ENCODE measurements at places on chromosomes 16 and 17. TPM values are rescaled to one million over a fixed set of nuclear protein-coding genes. Genes with fewer than 3 reads are reported as not detected.
A peak's percentile ranks its signal among the peaks of the same experiment; 100 is the strongest.

DNA sequence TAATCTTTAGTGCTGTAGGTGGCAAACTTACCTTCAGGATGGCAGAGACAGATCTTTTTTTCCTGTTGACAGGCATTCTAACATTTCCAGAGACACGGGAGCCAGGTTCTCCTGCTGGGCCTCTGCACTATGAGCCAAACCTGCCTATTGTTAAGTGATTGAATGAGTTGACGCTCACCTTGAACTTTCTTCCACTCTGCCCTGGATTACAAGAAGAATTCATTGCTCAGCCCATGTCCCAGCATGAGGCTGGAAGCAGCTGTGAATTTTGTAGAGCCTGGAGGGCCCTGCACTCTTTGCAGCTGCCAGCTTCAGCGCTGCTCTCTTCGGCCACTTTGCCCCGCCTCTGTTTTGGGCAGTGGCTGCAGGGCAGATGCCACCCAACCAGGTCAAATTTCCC is 9.4 kb upstream of the SLC7A5 start:
- no peak for DNase-seq

The UMOD gene
- not detected for total RNA-seq

GRCh38 chr17:34383216-34383615 is 20.2 kb upstream of the CCL1 start:
- DNase-seq: no peak

- peak; percentile 49 for DNase-seq
These were observed at the start of gene HOXB5 for GRCh38 chr17:48593126-48593829. TSS of gene HOXB5 (minus strand) at chr17:48593779. CDS start at chr17:48593682, 97 bp downstream.

The CNGB1 gene
- not detected for total RNA-seq

- DNase-seq: no peak
These were observed 3.8 kb downstream of the CIITA start for GRCh38 chr16:10880594-10881452.

GRCh38 chr16:25134166-25134700 is 22.7 kb downstream of the LCMT1 start:
- peak; percentile 47 for DNase-seq

DNA sequence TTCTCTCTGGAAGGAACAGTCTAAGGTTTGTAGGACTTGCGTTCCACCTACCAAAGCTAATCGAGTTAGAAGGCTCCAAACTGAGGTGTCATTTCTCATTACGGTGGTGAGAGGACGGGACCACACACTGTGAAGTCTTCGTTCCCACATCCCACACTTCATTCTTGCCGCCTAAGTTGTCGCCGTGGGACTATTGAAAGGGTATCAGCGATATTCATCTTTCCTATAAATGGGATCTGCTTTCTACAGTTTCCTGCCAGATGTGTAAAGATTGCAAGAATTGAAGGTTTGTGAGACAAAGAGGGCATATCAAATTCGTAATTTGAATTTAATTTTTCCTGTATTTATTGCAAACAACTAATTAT is 608 bp upstream of the TRIM37 start:
- no peak for DNase-seq

DNA sequence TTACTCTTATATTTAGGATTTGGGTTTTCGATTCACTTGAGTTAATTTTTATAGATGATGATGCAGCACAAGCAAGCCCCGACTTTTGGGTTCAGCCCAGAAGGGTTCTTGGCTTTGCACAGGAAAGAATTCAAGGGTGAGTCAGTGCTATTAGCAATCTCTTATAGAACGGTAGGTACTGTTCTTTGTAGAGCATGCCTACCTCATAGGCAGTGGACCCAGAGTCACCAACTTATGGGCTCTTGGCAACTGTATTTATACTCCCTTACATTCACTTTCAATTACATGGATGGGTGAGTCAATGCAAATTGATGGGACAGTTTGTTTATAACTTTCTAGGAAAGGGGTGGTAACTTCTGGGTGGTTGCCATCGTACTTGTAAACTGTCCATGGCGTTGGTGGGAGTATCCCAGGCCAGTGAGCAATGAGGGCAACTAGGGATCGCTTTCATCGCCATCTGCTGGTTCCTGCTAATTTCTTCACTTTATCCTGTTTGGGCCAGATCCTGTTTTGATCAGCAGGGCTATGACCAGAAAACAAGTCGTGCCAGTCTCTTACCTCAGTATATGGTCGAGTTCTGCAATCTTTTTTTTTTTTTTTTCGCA is 362.6 kb downstream of the CNTNAP4 start:
- peak; percentile 15 for DNase-seq

The ELMO3 gene
- 0.99 TPM for total RNA-seq

The STAC2 gene
- total RNA-seq: not detected

- no peak for DNase-seq
These were observed 36.3 kb downstream of the GAS7 start for GRCh38 chr17:10162096-10162495.

The DLX3 gene
- total RNA-seq: not detected

DNA sequence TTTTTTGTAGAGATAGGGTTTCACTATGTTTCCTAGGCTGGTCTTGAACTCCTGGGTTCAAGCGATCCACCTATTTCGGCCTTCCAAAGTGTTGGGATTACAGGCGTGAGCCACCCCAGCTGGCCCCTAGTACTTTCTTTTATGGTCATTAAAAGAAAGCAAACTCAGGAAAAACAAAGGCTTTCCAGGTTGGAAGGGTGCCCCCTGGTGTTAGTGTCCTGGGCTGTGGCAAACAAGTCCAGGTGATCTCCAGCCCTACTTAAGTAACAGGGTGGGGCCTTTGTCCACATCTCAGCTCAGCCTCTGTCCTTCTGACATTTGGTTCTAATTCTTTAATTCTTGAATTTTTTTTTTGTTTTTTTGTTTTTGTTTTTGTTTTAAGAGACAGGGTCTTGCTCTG is 6.9 kb downstream of the IGFBP4 start:
- peak; percentile 65 for DNase-seq

The PRSS21 gene
- 0.40 TPM for total RNA-seq

GRCh38 chr17:68446626-68447041 is 10.7 kb downstream of the WIPI1 start:
- DNase-seq: no peak

GRCh38 chr16:11793840-11794239 is 3.2 kb downstream of the ZC3H7A start:
- no peak for DNase-seq

The HLF gene
- not detected for total RNA-seq

- no peak for DNase-seq
These were observed 1.7 kb upstream of the SPATA20 start for GRCh38 chr17:50545311-50545710.

The MYO15A gene
- under 0.01 TPM for total RNA-seq

GRCh38 chr16:55914383-55914782 is 39.2 kb upstream of the CES5A start:
- DNase-seq: no peak

DNA sequence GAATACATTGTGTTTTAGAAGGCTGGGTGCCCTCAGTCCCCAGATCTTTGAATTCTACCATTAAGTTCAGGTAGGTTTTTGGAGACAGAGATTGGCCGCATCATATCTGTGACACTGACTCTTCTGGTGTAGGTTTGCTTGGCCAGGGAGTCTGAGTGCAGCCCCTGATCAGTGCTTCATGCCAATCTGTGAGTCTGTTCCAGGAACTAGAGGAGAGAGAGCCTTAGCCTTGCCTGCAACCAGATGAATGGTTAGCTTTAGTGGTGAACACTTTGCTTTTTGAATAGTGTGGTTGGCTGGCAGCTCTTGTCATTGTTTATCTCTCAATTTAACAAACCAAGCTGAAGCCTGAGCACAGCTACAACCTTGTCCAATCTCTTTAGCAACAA is 87.8 kb downstream of the PLXDC1 start:
- no peak for DNase-seq

The SEZ6L2 gene
- 0.44 TPM for total RNA-seq

The COA3 gene
- total RNA-seq: 83.3 TPM

- peak; percentile 73 for DNase-seq
These were observed 5.5 kb upstream of the SLC25A35 start for GRCh38 chr17:8300627-8301242.

The RAB40B gene
- total RNA-seq: 3.2 TPM

GRCh38 chr16:19909750-19910322 is 25.2 kb upstream of the GPRC5B start:
- DNase-seq: no peak

The TRIM72 gene
- not detected for total RNA-seq

The COG7 gene
- 8.7 TPM for total RNA-seq

- DNase-seq: no peak
These were observed 3.9 kb downstream of the PDK2 start for GRCh38 chr17:50099003-50099402.

Data from lung microvascular endothelial cell (primary cell).